Aorta (tissue), 5 donors: ENCODE measurements at places on chromosomes 5 and 9.
A peak's percentile ranks its signal among the peaks of the same experiment; 100 is the strongest.

DNA sequence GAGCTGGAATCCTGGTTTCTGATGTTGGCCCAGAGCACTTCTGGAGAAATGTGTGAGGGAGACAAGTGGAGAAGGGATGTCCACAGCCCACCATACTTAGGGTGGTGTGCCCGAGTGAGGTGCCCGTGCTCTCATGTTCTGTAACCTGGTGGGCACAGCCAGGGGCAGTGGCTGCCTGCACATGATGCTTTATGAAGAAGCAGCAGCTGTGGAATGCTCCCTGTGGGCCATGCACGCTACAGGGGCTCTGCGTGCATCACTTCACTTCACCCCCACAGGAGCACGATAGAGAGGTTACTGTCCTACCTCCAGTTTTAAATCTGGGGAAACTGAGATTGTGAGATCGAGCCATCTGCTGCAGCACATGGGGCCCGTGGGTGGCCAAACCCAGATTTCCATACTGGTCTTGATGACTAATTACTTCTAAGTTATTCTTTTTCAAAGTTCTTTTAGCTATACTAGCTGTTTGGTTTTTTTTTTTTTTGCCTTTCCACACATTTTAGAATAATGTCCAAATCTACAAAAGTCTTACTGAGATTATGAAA is 441.6 kb downstream of the GADD45G start:
- no peak for DNase-seq

DNA sequence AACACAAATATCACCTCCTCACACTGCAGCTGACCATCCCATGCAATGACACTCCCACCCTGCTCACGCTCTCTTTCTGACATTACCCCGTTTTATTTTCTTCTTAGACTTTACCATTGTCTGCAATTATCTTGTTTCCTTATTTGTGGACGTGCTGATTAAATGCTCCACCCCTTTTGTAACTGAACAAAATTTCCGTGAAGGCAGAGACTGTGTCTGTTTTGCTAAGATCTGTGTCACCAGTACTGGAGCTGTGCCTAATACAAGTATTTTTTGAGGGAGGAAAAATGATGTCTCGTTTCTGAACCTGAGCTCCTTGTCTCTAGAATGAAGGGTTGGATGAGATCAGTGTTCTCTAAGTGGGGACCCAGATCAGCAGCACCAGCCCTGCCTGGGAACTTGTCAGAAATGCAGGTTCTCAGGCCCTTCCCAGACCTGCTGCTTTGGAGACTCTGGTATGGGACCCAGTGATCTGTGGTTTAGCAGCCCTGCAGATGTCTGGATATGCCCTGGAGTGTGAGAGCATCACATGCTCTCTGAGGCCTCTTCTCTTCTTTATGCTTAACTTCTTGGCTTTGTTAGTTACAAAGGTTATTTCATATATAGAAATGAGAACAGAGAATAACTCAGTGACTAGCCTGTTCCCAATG is 181.7 kb upstream of the GAS1 start:
- DNase-seq = no peak

- DNase-seq = no peak
Observed at GRCh38 chr5:158055111-158055501, 196.2 kb upstream of the CLINT1 start.

GRCh38 chr9:136886610-136887597 is 588 bp downstream of the TRAF2 start:
- DNase-seq = no peak

DNA sequence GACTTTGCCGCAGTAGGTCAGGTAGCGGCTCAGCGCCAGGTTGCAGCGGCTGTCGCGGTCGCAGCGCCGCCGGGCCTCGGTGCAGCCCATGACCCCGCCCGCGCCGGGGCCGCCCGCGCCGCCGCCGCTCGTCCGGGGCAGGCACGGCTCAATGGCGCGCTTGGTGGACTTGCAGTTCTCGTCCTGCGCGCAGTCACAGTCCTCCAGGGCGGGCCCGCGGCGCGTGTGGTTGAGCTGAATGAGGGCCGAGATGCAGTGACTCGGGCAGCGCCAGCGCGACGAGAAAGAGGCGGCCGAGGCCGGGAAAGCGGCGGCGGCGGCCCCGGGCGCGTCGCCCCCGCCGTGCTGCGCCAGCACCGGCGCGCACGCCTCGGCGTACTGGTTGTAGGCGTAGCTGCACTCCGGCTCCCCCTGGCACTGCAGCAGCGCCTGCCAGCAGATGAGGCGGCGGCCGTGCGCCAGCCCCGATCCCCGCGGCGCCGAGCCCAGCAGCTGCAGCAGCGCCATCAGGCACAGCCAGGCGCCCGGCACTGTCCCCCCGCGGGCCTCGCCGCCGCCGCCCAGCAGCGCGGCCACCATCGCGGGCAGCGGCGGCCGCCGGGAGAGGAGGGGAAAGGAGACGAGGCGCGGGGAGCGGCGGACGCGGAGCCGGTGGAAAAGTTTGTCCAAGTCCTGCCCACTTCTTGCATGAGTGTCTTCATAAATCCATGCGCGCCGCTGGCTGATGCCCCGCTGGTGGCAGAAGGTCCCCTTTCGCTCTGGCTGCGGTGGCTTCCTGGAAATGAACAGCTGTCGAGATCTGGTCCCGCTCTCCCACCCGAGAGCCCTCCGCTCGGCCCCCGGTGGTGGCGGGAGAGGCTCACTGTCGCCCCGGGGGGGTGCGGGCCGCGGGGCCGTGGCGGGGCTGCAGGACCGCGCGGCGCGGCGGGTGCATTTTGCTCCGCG is 833 bp downstream of the GAS1 start:
- peak; percentile 85 for DNase-seq

GRCh38 chr5:33457126-33457525 is 16.4 kb downstream of the TARS1 start:
- no peak for DNase-seq

DNA sequence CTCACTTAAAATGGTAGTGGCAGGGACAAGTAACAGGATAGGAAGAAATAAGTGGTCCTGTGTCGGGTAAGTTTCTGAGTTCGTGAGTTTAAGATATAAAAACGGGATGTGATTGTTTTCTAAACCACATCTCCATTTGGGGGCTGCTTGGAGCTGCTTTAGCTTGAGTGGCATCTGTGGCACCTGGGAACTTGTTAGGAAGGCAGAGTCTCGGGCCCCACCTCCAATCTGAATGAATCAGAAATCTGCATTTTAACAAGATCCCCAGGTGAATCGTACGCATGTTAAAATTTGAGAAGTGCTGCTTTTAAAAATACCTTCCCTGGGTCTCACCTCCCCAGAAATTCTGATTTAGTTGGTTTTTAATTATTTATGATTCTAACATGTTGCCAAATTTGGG is 78.1 kb downstream of the CDH6 start:
- no peak for DNase-seq

DNA sequence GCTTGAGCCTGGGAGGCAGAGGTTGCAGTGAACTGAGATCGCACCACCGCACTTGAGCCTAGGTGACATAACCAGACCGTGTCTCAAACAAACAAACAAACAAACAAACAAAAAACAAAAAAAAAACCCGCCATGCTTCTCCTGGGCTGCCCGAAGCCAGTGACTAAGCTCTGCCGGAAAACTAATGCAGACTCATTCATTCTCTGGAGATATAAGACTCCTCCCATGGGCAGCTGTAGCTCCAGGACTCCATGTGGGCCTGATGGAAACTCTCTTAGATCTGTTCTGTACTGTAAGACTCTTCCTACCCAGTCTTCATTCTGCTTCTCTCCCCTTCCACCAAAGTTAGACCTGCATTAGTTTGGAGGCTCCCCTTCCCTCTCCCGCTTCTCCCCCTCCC is 11.1 kb downstream of the GLDC start:
- DNase-seq = no peak

DNA sequence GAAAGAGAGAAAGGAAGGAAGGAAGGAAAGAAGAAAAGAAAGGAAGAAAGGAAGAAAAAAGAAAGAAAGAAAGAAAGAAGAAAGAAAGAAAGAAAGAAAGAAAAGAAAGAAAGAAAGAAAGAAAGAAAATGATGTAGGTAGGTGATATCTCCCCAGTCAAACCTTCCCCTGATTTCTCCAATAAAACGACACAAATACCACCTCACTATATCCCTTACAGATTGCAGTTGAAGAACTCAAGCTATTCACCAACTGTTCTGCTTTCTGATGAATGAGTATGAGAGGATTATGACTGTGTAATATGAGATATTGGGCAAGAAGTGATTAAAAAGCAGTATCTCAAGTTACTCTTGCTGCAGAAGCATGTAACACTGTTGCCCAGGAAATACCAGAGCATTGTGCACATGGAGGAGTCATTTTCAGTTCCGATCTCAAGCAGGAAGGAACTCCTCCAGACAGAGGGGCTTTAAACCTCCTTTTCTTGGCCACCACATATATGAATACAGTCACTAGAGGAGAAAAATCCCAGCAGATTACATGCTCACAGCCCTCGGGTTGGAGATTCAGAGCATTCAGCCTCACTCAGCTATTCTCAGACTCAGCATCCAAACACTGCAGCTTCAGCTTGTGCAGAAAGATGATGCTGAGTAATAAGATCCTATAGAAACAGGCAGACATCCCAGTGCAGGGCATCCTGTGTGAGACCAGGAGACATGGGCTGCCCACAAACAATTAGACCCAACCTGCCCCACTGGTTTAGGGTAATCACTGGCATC is 61.4 kb downstream of the UGCG start:
- no peak for DNase-seq

DNA sequence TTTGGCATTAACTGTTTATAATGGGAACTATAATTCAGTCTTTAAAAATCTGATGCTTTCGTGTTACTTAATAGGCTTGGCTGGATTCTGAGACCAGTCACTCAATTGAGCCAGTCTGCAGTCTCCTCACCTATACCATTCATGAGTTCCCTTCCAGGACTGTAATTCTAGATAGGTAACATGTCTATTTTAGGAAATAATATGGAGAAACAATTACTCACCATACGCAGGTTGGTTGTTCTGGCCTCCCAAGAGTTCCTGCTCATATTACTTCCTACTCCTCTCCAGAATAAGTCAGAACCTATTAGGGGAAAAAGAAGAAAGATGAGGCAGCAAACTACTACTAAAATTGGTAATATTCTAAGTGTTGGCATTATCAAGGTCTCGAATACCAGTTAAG is 4.5 kb upstream of the IARS1 start:
- DNase-seq = no peak

- no peak for DNase-seq
Observed at GRCh38 chr5:161078793-161079192, 226.8 kb upstream of the ATP10B start.

DNA sequence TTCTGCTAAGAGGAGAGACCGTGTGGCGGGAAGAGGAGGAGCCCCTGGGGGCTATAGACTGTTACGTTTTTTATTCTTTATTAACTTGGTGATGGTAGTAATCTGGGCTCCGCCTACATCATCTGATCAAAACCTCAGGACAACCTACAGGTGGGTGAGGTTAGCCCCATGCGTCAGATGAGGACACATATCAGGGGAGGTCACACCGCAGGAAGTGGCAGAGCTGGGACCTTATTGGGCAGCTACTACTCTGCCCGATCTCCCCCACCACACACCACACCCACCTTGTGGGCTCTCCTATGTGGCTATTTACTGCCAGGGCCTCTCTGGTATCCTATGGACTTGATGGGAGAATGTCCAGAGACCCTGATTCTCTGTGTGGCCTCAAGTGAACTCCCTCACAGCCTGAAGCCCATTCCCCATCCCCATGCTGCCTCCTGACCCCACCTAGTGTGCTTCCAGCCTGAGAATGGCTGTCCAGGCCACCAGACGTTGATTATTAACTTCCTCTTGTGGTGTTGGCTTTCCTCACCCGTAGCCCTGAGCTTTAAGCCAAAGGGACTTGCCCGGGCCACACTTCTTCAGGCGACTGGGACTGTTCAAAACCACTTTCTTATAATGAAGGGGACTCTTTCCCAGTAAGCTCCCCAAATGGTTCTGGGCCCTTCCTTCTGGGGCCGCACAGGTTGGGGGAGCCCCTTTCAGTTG is 8.2 kb downstream of the UNC5A start:
- no peak for DNase-seq

DNA sequence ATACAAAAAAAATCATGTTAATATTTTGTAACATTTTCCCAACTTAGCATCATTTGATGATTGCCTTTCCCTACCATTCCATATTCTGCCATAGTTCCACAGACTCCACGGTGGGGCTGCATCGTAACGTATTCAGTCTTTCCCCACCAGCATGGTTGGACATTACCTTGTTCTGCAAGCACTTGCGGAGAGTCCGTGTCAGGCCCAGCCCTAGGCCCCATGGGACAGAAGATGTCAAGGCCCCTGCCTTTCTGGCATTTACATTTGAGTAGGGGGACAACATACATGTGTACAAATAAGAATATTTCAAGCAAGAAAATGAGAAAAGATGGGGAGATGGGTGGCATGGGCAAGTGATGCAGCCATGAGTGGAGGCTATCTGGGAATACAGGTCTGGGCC is 8.2 kb upstream of the PHF2 start:
- DNase-seq = no peak

- DNase-seq = no peak
Observed at GRCh38 chr9:19816769-19817168, 27.9 kb upstream of the SLC24A2 start.

- no peak for DNase-seq
Observed at GRCh38 chr9:94212531-94212930, 46.6 kb upstream of the ZNF169 start.

DNA sequence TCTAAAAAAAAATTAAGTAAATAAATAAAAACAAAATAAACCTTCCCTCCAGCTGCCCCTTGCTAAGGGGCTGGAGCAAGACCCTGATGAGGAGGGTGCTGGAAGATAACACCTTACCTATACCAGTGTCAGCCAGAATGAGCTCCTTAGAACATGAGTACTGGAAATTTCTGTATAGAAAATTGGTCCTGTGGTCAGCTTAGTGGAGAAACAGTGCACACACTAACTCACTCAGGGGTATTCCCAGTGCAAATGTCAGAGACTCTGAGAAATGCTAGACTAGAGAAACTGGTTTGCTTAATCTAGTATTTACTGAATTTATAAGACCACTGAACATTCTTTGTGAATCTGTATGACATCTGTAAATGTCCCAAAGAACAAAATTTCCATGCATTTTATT is 62.1 kb upstream of the CTXN3 start:
- no peak for DNase-seq

DNA sequence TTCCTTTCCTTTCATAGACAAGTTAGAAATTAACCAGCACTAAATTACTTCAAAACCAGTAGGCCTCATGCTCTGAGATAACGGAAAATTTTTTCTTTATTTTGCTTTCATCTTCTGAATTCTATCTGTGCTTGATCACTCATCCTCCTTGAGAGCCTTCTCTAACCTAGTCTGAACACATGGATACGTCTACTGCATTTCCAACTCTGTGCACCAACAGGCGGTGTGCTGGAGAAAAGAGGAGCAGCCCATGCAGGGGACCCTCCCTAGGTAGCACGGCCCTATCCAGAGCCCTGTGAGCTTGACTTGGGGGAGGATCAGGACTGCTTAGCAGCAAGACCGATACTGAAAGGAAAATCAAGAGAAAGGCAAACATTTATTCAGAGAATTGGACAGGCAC is 149.8 kb downstream of the AUH start:
- no peak for DNase-seq

DNA sequence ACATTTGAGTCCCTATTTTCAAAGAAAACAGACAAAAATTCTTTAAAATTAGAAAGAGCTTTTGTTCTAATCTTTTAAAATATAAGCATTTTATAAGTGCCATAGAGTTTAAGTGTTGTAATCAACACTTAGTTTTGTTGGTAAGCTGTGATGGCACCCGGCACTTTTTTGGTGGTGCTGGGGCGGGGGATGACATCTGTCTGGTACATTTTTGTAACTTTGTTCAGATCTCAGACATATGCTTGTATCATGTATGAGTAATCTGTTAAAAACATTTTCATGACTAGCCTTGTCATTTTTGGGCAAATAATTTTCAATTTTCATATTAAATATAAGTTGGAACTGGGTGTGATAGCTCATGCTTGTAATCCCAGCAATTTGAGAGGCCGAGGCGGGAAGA is 51.7 kb downstream of the UBAP1 start:
- no peak for DNase-seq
